ENCODE measurements at places on chromosomes 11 and 22.

GRCh38 chr22:37435970-37436603, 8.8 kb upstream of the ELFN2 start:
- no peak for DNase-seq

- no peak for DNase-seq
Observed at GRCh38 chr11:9351321-9351881, 33.1 kb upstream of the IPO7 start.

DNA sequence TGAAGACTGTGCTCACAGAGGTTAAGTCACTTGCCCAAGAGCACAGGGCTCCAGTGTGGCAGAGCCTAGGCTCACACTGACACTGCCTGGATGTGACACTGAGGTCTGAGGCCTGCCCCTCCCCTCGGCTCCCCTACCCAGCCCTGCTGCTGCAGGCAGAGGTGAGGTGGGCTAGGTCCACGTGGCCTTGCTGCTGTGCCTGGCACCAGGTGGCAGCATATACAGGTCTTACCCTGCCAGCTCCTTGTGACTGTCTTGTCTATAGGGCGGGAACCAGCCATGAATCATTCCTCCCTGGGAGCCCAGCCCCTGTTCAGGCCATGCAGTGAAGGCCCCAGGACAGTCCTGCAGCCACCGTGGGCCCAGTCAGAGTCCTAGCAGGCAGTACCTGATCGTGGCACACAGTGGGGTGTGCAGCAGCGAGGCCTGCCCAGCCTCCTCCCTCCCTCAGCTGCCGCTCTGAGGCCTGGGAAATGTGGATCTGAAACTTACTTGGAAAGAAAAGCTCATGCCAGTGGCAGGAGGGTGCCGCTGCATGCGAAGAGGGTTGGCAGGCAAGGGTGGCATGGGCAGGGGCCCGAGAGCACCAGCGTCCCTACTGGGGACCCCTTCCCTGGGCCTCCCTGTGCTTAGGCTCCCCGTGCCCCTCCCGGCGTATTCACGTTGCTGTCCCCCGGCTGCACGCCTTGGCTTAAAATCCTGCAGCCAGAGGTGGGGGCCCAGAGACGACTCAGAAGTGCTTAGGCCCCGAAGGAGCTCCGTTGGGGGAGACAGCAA, 1.2 kb upstream of the CERK start:
- DNase-seq: no peak

DNA sequence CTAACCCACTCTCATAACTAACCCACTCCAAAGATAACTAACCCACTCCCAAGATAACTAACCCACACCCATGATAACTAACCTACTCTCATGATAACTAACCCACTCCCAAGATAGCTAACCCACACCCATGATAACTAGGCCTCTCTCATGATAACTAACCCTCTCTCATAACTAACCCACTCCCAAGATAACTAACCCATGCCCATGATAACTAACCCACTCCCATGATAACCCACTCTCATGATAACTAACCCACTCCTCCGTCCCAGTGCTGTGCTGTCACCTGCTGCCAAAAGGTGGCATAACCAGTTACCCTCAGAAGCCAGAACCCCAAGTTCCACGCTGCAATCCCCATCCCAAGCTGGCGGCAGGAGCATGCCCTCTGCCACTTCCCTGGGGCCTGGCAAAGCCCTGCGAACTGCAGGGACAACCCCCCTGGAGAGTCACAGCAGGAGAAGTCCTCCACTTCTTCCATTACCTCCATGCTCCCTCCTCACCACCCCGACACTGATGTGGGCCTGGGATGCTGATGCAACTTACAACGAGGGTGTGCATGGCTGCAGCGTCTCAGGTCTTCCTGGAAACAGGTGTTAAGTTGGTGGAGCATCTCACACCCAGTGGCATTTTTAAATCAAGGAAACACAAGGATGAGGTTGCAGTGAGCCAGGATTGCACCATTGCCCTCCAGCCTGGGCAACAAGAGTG, 30.8 kb upstream of the CELSR1 start:
- no peak for DNase-seq

DNA sequence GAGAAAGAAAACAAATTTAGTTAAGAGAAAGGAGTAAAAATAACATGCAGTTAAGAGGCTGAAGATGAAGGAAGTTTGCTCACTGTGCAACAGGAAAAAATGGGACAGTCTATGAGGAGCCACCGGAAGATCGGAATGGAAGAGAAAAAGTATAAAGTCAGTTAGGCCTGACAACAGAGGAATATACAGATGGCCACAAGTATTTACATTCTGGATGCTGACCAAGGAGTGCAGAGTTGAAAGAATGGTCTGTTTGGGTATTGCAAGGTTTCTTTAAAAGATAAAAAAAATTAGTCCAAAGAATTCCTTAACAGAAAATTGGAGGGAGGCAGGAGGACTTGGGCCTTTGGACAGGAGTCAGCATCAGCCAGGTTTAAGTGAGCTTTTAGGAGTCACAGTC, 37.5 kb downstream of the RBFOX2 start:
- no peak for DNase-seq

GRCh38 chr11:2144544-2145248, 5.5 kb upstream of the IGF2 start:
- DNase-seq: no peak

- no peak for DNase-seq
Observed at GRCh38 chr11:11519184-11519583, 102.6 kb downstream of the GALNT18 start.

GRCh38 chr11:112694813-112695212, 266.4 kb upstream of the NCAM1 start:
- no peak for DNase-seq

GRCh38 chr22:47853750-47854149, 1091.3 kb downstream of the TBC1D22A start:
- DNase-seq: no peak

GRCh38 chr11:94895451-94895850, 77.9 kb downstream of the CWC15 start:
- DNase-seq: no peak

DNA sequence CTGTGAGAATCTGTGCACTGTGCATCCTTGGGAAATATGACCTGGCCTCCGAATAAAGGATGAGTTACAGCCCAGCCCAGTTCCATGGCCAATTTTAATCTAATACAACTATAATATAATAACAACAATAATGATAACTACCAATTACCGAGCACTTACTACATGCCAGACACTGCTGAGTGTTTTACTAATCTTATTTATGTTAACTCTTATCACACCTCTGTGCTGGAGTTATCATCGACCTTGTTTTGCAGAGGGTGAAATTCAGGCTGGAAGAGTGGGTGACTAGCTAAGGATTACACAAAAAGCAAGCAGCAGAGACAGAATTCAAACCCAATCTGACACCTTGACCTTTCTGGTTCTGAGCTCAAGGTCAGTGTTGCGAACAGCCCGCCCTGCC, 83.9 kb downstream of the GALNT18 start:
- no peak for DNase-seq

GRCh38 chr11:64207256-64208085, 950 bp downstream of the FERMT3 start:
- DNase-seq: no peak

- no peak for DNase-seq
Observed at GRCh38 chr11:74473382-74474173, 6.2 kb upstream of the KCNE3 start.

DNA sequence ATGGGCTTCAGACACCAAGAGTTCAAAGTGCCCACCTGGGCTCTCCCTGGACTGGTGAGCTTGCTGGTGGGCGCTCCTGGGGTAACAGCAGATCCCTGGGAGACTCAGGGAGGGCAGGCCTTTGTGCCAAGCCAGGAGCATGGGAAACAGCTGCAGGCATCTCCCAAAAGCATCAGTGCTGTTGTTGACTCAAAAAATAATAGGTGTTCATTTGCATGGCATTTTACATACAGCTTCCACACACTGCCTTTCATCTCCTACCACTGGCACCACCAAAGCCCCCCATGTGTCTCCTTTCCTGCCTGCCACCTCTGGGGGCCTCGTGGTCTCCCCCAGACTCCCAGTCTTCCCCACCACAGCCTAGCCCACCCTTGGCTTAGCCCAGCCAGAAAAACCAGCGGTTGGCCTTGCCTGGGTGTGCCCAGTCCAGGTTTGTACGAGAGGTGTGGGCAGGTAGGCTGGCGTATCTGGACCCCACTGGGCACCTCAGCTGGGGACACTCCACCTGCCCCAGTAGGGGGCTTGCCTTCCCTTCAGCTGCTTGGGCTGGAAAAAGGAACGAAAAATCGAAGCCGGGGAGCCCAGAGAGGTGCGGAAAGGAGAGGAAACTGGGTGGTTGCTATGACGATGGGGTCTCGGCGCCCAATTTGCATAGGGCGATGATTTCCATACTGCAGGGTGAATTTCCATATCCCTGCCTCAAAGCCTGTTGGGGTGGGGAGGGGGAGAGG, 15.0 kb downstream of the POU2F3 start:
- DNase-seq: no peak

- DNase-seq: no peak
Observed at GRCh38 chr11:35167426-35167954, 28.5 kb downstream of the CD44 start.

DNA sequence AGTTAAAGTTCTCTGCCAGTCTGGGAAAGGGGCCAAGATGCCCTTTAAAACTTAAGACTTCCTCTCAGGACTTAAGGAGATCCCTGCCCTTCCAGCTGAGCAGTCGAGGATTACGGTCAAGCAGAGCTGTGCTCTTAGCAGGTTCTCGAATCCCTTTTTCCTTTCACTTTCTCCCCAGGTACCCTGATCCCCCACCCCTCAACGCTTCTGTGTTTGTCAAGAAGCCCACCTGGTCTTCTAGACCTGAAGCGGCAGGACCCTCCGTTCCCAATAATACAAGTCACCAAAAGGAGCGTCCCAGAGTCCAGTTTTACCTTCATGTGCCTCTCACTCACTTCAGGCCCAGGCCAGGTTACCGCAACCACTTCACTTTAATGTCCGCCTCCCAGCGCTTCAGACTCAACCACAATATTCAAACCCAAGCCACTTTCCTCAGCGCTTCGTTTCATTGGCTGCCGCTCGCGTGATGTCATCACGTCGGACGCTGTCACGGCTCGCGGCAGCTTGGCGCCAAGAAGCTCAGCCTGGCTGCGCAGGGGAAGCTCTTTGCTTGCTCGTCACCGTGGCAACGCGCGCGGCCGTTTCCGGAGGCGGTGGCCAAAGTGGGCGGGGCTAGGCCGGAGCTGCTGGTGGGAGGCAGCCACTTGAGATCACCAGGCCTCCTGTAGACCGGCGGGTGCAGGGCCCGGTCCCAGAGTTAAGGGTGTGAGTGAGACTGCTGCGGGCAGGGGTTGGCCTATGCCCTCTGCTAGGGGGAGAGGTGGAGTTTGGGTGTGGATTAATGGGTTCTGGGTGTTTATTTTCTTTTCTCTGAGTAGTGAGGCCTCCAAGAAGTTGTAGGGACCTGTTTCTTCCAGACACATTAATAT, at the start of the genes KIF18A and METTL15:
Gene KIF18A, minus strand, starts transcription at position 407 of the 869 bp plus-strand sequence. CDS start 10,209 bp downstream, outside the sequence.
Gene METTL15, plus strand, starts transcription at position 639 of the 869 bp plus-strand sequence. CDS start 4,947 bp downstream, outside the sequence.
- peak; percentile 92 for DNase-seq

- no peak for DNase-seq
Observed at GRCh38 chr11:65919573-65920371, 546 bp downstream of the DRAP1 start.

DNA sequence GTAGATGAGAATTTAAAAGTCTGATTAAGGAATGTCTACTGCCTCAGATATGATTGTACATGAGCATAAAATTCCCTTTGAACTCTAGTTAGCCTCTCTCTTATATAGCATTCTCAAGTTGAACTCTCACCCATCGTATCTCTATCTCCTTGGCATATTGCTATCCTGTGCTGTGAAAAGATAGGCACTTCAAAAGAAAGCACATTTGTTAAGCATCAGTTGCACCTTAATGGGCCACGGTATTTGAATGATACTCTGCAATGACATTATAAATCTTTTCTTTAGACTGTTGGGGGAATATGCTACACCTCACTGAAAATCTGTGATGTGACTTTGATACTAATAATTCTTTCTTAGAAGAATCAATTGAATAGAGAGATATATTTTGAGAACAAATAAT, 570.7 kb downstream of the JRKL start:
- DNase-seq: no peak

GRCh38 chr11:68353118-68353517, 40.7 kb downstream of the LRP5 start:
- DNase-seq: no peak

GRCh38 chr22:21907638-21908522, 40.4 kb upstream of the MAPK1 start:
- DNase-seq: no peak

GRCh38 chr11:45754741-45755140, 50.2 kb upstream of the SLC35C1 start:
- no peak for DNase-seq

GRCh38 chr11:70099578-70100279, 21.6 kb downstream of the ANO1 start:
- no peak for DNase-seq

- DNase-seq: no peak
Observed at GRCh38 chr11:117059611-117060148, 38.5 kb downstream of the SIK3 start.

- DNase-seq: no peak
Observed at GRCh38 chr11:13119361-13119760, 110.2 kb downstream of the RASSF10 start.

DNA sequence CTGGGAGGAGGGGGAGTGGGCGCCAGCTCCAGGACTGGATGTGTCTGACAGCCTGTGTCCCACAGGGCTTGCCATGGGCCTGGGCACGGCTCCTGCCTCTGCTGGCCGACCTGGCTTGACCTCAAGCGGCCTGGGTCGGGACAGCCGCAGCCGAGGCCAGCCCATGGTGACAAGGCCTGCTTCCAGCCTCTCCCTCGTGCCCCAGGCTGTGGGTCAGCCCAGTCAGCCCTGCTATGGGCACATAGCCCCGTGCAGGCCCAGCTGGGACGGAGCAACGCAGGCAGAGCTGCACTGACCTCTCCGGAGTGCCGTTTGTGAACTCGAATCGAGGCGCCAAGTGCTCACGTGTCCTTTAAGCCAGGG, 17.9 kb downstream of the OSBPL5 start:
- no peak for DNase-seq

- DNase-seq: no peak
Observed at GRCh38 chr11:13745165-13745564, 76.7 kb downstream of the FAR1 start.

DNA sequence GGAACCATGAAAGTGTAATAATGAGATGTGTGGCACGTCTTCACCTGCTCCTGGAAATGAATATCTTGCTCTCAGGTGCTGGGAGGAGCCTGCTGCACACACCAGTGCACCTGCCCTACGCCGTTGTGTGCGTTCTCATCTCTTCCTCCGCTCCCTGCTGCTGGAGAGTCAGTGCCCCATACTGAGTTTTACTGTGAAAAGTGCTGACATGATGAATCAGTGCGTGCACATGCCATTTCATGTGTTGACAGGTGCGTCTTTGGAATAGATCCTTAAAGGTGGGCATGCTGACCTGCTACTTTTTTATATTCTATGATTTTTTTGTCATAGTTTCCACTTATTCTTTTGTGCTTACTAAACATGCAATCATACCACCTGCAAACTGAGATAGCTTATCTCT, 1015.8 kb downstream of the BRD1 start:
- DNase-seq: no peak

Measured in DMS 273 treated with DMSO at 0.1 percent for 48 hours (cell line).